Germinal center (tissue), 1 donor: ENCODE measurements at places on chromosomes 12 and 14.

- DNase-seq, result no peak
Observed at GRCh38 chr14:103550451-103551337, 11.8 kb downstream of the BAG5 start.

GRCh38 chr12:21940549-21941505, at the start of gene ABCC9:
Gene ABCC9 (minus strand): TSS chr12:21941426. CDS start chr12:21936674, 4,752 bp downstream.
- no peak for DNase-seq

- peak; percentile 56 for DNase-seq
Observed at GRCh38 chr12:48105321-48105866, 485 bp downstream of the SENP1 start.

DNA sequence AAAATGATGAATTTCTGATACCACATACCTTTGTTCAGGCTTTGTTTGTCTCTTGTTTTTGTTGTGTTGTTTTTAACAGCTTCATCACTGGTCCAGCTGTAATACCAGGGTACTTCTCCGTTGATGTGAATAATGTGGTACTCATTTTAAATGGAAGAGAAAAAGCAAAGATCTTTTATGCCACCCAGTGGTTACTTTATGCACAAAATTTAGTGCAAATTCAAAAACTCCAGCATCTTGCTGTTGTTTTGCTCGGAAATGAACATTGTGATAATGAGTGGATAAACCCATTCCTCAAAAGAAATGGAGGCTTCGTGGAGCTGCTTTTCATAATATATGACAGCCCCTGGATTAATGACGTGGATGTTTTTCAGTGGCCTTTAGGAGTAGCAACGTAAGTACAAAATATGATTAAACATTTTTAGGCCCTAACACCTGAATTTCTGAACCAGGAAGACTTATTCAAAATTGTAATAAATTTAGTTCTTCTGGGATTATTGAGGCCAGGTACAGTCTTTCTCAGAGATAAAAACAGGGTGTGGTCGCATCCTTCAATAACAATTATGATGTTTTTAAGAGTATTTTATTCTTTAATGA, 22.4 kb downstream of the RXYLT1 start:
- peak; percentile 12 for DNase-seq

- DNase-seq, result no peak
Observed at GRCh38 chr14:76770521-76771436, 9.5 kb downstream of the VASH1 start.

DNA sequence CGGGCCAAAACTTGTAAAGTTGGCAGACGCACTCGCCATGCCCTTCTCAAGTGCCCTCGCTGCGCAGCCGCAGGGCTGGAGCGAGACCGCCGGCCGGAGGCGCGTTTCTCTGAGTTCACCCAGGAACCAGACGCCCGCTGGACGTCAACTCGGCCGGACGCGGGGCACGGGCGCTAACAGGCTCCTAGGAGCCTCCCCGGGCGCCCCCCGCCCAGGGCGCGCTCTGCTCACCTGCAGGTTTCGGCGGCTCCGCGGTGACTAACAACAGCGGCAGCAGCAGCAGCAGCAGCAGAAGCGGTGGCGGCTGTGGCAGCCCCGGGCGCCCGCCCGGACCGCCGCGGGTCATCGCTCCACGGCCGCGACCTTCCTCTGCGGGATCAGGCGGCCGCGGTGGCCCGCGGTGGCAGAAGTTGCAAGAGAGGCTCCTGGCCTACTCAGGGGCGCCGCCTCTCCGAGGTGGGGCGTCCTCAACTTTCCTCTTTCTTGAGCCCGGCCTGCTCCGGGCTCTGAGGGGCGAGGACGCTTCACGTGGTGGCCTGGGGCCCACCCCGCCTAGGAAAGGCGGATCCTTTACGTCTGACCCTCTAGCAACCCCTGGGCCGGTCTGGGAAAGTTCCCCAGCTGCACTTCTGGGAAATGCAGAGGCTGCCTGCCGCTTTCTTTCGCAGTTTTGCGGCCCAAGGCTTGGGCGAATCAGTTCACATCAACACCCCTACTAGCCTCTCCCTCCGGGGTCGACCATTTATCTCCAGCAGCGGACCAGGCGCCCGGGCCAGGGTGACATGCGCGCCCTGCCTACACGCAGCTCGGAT, at the start of gene PLBD1:
TSS of gene PLBD1 (minus strand) at position 533 of the 812 bp plus-strand sequence. CDS start at position 346, 187 bp downstream.
- peak; percentile 38 for DNase-seq

- DNase-seq, result no peak
Observed at GRCh38 chr12:8143261-8143660, 13.6 kb upstream of the ZNF705A start.

GRCh38 chr14:52868911-52869618, 77.7 kb upstream of the GNPNAT1 start:
- no peak for DNase-seq

- DNase-seq, result peak; percentile 43
Observed at GRCh38 chr14:67526676-67527459, 6.2 kb upstream of the PLEKHH1 start.

GRCh38 chr12:71160585-71160984, 2.8 kb upstream of the TSPAN8 start:
- DNase-seq, result no peak

DNA sequence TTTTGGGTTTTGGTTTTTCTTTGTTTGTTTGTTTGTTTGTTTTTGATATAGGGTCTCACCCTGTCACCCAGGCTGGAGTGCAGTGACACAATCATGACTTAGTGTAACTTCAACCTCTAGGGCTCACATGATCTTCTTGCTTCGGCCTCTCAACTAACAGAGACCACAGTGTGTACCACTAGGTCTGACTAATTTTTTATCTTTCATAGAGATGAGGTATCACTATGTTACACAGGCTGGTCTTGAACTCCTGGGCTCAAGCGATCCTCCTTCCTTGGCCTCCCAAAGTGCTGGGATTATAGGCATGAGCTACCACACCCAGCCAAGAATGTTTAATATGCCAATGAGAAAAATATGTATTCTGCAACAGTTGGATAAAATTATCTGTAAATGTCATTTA, 29.6 kb upstream of the USP15 start:
- no peak for DNase-seq

DNA sequence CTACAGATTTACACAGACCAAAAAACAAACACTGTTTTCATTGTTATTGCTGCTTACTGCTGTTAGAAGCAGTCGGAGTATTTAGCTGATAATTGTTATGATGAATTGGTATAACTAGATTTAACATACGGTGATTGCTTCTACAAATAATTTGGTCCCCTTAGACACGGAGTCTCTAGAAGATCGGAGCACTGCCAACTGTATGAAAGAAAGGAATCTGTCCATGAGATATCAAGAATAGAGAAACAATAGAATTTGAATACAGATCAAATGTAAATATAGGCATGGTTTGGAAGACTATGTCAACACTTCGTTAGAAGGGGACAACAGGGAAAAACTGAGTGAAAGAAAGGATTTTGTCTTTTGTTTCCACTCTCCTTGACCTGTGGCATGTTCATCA, 110.9 kb downstream of the PPP2R5E start:
- no peak for DNase-seq

DNA sequence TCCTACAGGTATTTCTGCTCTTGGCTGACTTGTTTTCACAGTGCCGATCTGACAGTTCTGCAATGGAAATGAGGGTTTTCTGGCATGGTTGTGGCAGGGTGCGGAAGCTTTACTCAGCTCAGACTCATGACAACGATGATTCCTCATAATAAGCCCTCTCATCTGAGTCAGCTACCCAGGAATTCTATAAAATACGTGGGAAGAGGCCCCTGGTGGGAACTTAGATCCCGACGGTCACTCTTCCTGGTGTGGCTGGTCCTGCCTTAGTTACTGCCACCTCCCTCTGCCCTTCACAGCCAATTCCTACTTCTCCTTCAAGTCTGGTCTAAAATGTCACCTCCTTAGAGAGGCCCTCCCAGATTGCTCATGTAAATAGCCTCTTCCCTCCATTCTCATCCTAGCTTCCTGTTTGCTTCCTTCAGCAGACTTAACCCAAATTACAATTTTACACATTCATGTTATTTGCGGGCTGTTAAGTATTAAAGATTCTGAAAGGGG, 104.2 kb upstream of the MAP1LC3B2 start:
- no peak for DNase-seq

DNA sequence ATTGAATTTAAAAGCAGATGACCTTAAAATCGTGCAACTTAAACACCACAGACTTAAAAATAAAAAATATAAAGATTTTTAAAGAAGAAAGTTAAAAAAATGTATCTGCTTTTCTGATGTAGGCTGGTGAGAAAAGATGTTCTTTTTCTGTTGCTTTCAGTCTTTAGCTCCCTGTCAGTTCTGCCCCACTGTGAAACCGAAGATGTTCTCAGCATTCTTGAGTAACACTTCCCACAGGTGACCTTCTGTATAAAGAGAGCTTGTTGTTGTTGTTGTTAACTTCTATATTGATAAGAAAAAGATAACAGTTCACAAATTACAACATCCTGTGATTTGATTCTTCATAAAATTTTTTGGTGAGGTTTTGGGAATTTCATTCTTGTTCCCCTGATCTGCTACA, 377.9 kb upstream of the RGS6 start:
- no peak for DNase-seq

DNA sequence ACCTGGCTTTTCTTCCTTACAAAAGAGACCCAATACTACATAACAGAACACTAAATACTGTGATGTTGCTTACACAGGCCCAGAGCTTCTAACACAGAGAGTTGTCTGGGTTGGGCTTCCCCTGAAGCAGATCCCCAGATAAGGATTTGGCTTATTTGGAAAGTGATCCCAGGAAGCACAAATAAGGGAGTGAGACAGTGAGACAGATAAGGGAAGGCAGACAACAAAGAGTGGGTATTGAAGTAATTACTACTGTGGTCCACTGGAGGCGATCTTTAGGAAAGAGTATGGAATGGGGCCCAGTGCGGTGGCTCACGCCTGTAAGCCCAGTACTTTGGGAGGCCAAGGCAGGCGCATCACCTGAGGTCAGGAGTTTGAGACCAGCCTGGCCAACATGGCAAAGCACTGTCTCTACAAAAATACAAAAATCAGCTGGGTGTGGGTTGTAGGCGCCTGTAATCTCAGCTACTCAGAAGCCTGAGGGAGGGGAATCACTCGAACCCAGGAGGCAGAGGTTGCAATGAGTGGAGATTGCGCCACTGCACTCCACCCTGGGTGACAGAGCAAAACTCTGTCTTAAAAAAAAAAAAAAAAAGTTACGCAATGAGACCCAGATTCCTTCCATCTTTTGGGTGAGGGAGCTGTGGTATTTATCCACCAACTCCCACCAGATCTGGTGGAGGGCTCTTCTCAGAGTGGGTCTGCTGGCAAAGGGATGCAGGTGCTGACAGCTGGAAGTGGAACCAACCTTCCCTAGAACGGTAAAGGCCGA, 10.2 kb upstream of the C12orf43 start:
- no peak for DNase-seq

DNA sequence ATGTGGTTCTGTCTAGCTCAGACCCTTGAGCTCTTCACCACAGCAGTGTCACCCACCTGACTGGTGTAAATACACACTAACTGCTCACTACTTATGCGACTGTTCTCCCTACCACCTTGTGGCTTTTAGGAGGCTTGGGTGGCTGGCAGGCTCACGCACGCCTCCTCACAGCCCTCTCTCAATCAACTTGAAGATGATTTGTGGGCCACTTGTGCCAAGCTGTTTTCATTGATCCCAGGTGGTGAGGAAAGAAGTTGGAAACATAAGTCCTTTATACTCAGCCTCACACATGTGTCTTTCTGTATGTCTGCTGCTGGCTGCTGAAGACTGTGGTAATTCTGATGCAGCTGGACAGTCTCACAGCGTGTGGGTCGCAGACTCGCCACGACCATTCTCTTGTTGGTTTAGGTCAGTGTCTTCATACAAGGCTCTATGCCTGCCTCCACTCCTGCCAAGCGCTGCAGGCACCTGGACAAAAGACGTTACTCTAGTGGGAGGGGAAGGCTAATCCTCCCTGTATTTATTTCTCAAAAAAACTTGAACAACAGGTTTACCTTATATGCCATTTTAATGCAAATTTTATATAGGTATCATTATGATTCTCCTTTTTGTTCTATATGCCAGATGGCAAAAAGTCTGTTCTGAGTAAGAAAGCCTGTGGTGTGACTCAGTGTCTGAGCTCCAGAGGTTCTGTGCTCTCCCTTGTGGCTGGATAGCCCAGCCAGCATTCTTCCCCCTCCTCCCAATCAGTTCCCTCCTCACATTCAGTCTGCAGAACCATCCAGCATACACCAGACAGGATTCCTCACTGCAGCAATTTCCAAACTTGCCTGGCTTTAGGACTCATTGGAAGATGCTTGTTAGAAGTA, 115.6 kb downstream of the DIP2B start:
- DNase-seq, result no peak

- DNase-seq, result peak; percentile 50
Observed at GRCh38 chr12:2395354-2395977, 342.7 kb downstream of the CACNA1C start.

- no peak for DNase-seq
Observed at GRCh38 chr14:52911904-52912303, 38.9 kb downstream of the FERMT2 start.

DNA sequence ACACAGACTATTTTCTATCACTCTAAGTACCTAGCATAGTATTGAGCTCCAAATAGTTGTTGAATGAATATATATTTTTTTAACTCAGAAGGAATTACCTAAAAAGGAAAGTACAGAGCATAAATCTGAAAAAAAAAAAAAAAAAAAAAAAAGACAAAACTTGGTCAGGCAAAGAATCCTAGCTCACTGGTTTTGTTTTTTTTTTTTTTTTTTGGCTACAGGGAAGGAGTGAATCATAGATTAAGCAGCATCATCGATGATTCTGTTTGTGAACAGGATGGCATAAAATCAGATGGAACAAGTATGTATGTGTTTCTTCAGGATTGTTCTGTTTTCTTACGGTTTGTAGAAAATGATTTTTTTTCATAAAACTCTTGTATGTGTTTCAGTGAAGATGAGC, 66.1 kb upstream of the BCAT1 start:
- no peak for DNase-seq

GRCh38 chr12:29591140-29592020, 93.9 kb upstream of the OVCH1 start:
- no peak for DNase-seq

- no peak for DNase-seq
Observed at GRCh38 chr12:62720025-62720424, 214.9 kb downstream of the PPM1H start.

DNA sequence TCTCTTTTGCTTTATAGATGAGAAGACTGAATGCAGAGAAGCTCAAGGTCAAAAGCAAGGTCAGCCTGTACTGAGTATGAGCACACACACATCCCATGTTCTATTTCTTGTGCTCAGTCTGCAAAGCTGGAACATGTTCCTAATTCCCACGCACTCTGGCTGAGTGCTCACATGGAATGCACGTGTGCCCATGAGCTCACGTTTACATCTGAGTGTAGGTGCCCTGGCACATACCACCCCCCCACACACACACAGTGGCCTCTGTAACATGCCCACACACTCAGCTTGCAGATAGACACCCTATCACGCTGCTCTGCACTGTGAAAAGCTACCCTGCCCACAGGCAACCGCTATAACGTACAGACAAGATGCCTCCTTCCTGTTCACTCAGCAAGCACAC, 700.1 kb downstream of the MED13L start:
- DNase-seq, result no peak

- peak; percentile 52 for DNase-seq
Observed at GRCh38 chr14:51202914-51203665, 37.0 kb upstream of the TMX1 start.

DNA sequence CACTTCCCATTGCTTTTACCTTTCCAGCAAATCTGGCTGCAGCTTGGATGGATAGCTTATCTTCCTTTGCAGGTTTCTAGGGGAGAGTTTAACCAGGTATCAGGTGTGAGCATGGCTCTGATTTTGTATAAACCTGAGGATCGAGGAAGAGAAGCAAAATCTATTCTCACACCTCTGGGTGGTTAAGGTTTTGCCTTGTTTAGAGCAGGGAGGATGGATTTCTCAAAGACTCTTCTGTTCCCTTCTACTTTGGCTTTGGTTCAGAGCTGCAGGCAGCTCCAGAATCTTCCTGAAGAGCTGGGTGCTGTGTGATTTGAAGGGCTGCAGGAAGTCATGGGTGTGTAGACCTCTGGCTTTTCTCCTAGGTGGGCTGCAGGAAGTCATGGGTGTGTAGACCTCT, 1.7 kb downstream of the JDP2 start:
- no peak for DNase-seq
